ENCODE measurements at places on chromosomes 12 and 14.
A peak's percentile ranks its signal among the peaks of the same experiment; 100 is the strongest.

GRCh38 chr14:54848910-54849309, 53.7 kb downstream of the GCH1 start:
- no peak for DNase-seq

DNA sequence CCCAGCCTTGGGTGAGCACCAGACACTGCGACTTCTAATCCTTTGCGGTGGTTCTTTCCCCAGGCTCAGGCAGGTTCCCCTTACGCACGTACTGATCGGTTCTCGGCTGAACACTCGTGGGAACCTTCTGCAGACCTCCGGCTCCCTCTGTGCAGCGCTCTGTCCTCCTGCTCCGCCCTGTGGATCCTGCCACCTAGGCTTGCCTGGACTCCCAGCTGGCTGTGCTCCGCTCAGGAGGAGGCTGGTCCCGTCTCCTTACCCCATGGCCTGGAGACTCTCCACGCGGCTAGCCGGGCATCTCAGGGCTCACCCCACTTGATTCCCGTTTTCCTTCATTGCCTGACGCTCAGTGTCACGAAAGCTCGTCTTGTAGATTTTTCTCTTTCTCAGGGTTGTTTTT, 34.7 kb downstream of the TNFAIP2 start:
- DNase-seq = no peak

GRCh38 chr14:89406361-89406760, 10.7 kb downstream of the FOXN3 start:
- no peak for DNase-seq

DNA sequence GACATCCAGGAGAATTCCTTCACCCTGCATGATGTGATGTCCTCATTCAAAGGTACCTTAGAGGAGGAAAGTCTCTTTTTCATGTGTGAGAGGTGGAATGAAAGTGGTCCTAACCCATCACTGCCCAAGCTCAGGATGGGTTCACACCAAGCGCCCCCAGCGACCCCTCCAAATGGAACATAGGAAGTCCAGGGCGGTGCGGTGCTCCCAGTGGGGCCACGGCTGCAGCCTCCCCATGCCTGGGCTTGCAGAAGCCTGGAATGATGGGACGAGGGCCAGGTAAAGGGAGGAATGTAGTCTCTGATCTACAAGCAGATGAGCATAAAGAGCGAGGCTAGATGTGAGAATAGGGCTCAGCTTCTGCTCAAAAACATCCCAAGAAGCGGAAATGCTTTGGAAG, 196.3 kb downstream of the TTC7B start:
- no peak for DNase-seq

DNA sequence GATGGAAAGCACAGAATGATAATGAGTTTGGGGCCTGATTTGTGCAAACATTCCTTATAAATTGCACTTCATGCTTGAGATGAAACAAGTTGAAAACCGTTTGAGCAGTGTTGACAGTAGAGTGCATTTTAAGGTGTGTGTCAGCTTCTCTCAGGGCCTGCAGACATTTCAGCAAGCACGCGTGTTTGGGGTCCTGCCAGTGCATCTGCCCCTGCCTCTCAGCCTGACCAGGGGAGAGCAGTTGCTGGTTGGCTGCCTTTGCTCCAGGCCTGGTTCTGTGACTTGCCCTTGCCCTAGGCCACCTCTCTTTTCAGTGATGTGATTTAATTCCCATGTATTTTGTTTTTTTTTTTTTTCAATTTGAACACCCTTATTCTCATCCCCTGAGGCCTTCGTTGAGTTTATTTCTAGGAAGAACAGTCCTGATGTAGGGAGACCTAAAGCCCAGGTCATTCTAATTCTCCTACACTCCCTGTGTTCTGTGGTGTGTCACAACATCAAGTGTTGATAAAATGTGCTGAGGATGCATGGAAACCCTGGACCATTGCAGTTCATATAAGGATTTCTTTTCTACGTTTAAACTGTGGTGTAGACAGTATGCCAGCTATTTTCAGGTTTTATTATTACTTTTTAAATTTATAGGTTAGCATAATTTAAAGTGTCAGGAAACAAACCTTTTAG, 40.1 kb upstream of the AMN start:
- DNase-seq = no peak

DNA sequence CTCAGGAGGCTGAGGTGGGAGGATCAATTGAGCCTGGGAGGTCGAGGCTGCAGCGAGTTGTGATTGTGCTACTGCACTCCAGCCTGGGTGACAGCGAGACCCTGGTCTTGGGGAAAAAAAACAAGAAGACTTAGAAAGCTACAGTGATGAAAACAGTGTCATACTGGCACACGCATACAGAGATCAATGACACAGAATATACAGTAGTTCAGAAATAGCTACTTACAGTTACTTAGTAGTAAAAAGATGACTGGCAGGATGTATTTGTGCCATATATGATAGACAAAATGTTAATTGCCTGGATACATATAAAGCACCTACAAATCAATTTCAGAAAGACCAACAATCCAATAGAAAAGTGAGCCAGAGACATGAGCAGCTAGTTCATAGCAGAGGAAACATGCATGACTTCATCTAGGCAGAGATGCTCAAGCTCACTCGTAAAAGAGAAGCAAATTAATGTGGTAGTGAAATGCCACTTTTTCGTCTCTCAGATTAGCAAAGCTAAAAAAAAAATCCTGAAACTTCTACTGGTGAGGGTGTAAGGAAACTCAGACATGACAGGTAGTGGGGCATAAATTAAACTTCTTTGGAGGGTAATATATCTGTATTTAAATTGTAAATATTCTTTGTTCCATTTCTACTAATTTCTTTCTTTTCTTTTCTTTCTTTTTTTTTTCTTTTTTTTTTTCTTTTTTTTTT, 2.5 kb upstream of the ALDH2 start:
- no peak for DNase-seq

GRCh38 chr12:118548887-118549509, 172.6 kb downstream of the SUDS3 start:
- DNase-seq = no peak

DNA sequence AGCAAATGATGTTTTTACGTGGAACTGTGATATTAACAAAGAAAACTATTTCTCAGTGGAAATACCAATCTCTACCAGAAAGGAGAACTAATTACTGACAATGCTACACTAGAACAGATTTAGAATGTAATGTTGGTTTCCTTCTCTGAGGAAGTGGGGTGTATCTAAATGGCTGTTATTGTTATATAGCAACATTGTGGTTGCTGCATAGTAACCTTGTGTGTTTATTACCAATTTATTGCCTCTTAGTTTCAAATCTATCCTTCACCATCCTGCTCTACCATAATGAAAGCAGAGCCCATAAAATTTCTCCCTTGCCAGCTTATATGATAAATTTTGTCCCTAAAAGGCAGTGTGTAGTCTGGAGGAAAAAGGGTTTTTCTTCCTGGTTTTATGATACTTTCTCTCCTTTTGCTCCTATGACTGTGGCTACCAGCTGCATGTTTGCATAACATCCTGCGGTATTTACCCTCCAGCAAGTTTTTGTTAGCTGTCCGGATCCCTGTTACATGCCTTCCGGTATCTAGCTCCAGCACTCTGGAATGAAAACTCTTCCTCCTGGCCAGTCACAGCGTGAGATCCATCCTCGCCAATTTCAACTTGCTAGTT, 5.7 kb upstream of the KLRK1 start:
- peak; percentile 81 for DNase-seq

DNA sequence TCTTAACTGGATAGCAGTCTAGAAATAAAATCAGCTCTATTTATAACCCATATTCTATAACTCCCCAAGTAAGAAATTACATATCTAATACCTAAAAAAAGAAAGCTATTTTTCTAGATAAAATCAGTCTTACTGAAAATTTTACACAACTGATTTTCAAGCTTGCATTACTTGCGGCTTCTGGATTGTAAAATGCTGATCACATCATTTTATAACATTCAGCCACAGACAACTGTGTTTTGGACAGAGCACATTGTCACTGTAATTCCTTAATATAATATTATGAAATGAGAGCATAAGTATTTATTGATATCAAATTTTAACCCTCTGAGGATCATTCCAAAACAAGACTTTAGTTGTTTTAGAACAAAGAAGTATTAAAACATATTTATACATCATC, 78.5 kb upstream of the ARID2 start:
- no peak for DNase-seq

DNA sequence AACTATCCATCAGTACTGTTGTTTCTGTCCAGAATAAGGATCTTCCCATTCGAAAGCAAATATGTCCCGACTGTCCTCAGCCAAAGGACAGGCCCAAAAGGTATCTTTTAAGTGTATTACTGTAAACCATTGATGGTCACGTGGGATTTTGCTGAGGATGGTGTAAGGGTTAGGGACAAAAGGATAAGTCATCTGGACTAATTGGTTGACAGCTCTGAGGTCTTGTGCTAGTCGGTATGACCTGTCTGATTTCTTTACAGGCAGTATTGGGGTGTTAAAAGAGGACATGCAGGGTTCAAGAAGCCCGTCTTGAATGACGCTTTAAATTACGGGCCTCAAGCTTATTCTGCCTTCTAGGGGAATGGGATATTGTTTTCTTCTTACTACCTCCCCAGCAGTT, 24.4 kb downstream of the CLEC2A start:
- DNase-seq = no peak

- DNase-seq = no peak
Measured at GRCh38 chr12:27644158-27644845, 51.9 kb upstream of the REP15 start.

DNA sequence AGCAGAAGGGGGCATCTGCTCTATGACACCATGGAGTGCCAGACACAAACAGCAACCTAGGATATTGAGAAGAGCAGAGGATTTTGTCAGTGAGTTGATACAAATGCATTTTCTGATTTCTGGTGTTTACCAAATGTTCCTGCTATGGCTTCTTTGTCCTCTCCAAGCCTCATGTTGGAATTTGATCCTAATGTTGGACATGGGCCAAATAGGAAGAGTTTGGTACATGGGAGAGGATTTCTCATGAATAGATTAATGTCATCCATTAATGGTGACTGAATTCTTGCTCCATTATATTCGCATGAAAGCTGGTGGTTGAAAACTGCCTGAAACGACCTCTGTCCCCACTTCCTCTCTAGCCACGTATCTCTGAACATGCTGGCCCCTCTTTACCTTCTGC, 1002.2 kb upstream of the FLRT2 start:
- DNase-seq = no peak

GRCh38 chr14:93006567-93007051, 83.7 kb downstream of the CHGA start:
- DNase-seq = no peak

DNA sequence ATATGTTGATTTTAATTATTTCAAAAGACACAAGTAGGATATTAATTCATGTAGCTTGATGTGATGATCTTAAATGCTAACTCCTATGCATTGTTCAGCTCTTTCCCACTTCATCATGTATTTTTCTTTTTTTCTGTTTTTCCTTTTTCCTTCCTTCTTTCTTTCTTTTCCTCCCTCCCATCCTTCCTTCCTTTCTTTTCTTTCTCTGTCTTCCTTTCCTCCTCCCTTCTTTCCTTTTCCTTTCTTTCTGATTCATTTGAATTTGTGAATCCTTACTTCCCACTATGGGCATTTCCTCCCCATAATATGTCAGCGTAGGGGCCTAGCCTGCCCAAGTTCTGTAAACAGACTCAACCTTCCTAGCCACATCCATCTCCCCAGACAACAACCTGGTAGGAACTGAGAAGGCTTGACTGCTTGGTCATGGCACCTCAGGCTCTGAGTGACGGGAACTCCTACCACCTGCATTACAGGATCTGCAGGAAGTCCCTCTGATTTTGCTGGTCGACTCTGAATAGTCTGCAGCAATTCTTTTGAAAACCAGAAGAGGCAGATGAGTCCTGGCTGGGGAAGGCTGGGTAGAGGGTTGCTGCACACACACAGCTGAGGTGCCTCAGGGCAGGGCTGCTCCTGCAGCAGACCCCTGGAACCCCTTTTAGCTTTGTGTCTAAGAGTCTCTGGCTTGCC, 33.4 kb upstream of the BHLHE41 start:
- no peak for DNase-seq

DNA sequence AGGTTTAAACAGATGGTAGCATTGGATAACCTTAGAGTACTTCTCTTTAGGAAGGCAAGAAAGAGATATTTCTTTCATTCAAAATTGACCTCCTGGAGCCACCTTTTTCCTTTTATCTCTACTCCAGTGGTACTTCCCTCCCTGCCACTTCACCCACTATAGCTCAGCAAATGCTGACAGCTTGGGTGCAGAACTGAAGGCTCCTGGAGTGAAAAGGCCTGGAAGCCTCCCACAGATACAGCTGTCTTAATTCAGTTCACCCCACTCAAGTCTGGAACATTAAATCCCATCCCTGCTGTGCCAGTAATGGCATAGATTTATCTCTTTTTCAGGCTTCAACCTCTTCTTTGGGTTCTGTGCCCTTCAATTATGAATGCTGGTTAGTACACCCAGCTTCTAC, 140.3 kb downstream of the NEDD1 start:
- DNase-seq = no peak

DNA sequence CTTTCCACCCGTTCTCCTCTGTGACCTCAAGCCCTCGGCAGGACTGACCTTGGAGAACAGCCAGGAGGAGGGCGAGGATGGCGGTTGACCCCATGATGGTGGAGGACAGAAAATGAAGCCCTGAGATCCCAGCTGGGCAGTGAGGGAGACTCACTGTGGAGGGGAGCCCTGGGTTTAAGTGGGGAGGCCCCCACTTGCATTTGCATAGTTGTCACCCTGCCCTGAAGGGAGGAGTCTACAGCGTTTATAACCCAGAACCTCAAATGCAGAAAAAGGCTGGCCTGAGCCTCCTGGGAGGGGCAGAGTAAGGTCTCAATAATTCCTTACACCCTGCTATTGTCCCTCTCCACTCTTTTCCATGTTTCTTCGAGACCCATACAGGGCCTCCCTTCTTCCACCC, 1052.7 kb downstream of the TMEM121 start:
- no peak for DNase-seq

DNA sequence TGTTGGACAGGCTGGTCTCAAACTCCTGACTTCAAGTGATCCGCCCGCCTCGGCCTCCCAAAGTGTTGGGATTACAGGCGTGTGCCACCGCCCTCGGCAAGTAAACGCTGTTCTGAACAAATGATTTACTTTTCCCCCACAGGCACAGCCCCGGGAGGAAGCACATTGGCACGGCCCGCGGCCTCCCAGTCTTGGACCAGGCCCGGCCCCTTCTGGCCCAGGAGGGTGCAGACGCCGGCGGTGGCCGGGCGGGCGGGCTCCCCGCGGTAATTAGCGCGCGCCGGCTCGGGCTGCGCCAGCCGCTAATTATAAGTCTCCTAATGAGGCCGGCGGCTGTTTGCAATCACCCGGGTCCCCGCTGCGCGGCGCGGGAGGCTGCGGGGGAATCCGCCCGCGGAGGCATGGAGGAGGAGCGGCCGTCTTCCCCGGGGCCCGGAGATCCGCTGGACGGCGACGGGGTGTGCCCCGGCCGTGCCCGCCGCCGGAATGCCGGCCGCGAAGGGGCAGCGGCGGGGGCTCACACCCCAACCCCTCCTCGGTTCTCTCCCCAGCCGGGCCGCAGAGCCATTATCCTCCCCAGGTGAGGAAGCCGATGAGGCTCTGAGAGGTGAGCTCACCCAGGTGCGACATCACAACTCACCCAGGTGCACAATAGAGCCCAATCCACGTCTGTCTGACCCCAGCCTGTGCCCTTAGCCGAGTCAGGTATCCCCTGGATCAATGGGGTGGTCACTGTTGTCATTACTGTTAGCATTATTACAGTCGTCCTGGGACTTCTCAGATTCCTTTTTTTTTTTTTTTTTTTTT, 3.3 kb upstream of the POP5 start:
- DNase-seq = peak; percentile 66
